Activated CD8-positive, alpha-beta memory T cell treated with anti-CD3 and anti-CD28 coated beads for 4 hours (primary cell): ENCODE measurements at places on chromosomes 1 and 21.

DNA sequence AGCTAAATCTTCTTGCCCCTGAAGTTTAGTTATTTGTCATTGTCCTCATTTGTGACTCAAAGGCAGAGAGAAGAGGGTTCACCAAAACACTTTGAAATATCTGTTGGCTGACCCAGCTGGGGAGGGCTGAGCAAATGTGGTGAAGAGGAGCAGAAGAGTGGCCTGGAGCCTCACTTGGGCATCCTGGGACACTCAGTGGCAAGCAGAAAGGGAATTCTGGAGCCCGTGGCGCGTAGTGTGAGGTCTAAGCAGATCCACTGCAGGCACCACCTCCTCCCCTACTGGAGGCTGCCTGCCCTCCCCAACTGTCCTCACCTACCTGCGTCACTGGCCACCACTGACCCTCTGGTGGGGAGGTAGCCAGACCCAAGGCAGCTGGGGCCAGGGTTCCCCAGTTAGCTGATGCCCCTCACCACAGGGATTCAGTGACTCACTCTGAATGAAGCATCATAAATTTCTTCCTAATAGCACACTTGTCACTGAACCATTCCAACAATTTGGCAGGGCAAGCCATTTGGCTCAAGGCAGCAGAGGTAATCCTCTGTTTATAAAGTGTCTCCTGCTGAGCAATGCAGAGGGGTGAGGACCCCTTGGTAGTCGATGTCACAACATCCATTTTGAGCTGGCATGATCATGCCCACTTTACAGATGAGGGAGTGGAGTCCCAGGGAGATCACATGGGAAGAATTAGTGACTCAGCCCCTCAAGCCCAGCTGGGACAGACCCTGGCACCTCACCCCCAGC is 80.3 kb downstream of the NENF start:
- no peak for DNase-seq

DNA sequence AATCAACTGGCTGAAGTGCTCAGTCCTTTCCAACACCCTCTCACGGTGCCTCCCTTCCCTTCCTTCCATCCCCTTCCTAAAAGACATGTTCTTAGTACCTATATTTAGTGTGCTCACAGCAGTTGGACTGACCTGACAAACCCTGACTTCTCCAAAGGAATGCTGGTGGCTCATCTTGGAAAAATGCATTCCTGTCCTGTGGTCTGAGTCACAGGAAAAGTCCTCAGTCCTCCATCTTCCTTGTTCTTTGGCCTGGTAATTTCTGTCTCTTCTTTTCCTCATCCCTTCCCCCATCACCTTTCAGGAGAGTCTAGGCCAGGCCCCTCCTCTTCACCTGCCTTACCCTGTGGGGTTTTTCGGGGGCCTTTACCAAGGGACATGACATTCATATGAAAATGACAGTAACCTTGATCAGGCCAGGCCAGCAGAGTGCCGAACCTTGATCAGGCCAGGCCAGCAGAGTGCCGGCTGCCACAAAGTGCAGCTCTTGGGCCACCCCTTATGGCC is 7.2 kb downstream of the ATP1B1 start:
- no peak for DNase-seq

DNA sequence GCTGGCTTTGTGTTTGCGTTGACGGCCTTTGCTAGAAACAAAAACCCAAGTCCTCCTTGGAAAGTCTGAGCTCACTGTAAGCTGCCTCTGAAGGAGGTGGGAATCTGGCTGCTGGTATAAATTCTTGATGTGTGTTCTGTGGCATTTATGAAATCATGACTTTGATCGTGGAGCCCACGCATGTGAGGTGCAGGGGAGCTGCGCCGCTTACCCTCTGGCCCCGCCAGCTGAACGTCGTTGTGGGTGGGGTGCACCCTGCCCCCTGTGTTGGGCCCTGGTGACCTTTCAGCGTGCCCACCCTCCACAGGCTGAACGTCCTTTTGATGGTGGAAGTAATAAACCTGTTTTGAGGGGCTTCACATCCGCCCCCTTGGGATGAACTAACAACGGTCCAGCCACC is 21.2 kb upstream of the DIP2A start:
- no peak for DNase-seq

DNA sequence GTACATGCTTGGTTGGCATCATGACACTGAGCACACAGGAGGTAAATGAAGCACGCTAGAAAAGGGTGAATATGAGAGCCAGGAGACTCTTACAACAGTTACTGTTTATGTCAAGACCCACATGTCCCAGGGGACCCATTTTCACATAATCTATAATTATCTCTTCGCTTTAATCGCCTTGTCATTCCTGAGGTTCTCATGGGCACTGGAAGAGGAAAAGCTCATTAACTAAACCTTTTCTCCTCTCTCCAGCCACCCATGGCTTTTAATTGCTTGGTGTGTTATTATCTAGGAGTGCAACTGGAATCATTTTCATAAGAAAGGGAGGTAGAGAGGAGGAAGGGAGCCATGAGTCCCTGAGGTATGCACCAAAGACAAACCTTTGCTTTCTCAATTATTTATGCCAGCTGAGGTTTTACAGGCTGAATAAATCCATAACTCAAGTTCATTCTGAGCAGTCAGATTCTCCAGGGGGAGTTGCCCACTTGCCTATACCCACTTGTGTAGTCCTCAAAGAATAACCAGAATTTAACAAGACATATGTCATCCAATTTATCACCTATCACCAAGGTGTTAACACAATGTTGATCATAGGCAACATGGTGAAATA is 77.4 kb downstream of the ACBD6 start:
- DNase-seq, result no peak

- no peak for DNase-seq
Measured at GRCh38 chr1:10388387-10388715, 10.5 kb upstream of the PGD start.

DNA sequence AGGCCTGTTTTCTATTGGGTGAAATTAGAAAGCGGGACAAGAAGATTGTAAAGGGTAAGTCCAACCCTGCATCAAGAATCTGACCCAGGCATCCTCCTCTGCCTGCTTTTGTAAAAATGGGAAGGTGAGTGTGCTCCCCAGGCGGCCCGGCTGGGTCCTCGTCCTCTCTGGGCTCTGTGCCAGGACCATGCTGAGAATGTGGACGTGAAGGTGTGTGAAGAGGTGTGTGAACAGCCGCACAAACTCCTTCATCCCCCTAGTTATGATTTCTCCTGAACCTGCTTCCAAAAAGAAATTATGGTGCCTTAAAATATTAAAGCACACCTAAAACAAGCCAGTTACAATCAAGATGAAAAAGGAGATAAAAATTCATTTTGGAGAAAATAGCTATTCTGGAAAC is 185.7 kb downstream of the IGSF21 start:
- DNase-seq, result no peak

- DNase-seq, result no peak
Measured at GRCh38 chr1:54955359-54955758, 25.1 kb upstream of the TMEM61 start.
